Activated CD8-positive, alpha-beta memory T cell treated with anti-CD3 and anti-CD28 coated beads, Interleukin-2, amount 50 U/mL, for 48 hours (primary cell): ENCODE measurements at places on chromosomes 3 and 15.

GRCh38 chr15:93460717-93461116, 371.7 kb upstream of the RGMA start:
- no peak for DNase-seq

DNA sequence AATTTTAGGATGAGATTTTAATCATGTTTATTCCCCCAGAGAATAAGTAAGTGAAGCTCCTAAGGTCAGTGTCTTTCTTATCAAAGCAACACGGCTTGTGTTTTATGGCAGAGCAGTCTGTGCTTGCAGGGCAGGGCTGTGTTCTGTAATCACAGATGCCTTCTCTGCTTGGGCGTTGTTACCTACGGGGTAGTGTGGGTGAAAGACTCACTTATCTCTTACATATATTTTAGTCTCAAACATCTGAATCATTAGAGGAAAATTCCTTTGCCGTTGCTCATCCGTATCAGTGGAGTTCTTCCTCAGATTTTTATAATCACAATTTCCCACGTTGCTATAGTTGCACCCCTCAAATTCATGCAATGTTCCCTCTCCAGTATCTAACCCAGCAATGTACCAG, 271.7 kb upstream of the MEIS2 start:
- DNase-seq = no peak

DNA sequence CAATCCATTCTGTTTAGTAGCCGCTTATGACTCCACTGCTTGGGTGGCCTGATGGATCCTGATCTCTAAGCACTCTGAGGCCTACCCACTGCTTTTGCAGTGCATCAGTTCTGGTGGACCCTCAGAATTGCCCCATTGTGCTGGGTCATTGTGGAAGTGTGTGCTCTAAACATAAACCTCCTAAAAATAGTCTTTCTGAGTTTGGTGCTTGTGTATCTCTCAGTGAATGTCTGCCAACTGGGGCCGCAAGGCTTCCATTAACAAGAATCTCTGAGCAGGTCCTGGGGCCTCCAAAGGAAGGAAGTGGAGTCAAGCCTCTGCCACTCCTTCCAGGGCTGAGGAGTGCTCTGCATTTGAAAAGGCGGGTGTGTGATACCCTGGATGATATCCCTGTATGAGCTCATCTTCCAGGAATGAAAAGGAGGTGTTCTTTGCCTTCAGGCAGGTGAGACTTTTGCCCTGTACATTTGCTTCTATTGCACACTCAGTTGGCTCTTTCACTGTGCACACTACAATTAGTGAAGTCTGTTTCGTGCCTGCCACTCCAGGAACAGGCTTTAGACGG, 80.0 kb upstream of the CACNA2D3 start:
- DNase-seq = no peak

- no peak for DNase-seq
Observed at GRCh38 chr15:65068403-65068788, 605 bp upstream of the RASL12 start.

DNA sequence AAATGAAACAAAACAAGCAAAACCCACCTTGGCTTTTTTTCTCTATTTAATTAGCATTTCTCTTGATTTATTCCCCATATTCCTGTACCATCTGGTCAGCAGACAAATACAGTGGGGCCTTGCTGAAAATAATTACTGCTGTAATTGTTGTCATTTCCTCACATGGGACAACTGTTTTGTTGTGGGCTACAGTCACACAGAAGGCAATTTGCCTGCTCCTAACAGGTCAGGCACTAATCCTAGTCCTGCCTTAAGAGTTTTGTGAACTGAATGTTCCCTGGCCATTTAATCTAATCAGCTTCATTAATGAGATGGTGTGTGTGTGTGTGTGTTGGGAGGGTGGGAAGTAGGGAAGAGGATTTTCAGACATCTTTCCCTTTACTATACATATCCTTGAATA, 11.6 kb downstream of the TRPC1 start:
- DNase-seq = no peak

DNA sequence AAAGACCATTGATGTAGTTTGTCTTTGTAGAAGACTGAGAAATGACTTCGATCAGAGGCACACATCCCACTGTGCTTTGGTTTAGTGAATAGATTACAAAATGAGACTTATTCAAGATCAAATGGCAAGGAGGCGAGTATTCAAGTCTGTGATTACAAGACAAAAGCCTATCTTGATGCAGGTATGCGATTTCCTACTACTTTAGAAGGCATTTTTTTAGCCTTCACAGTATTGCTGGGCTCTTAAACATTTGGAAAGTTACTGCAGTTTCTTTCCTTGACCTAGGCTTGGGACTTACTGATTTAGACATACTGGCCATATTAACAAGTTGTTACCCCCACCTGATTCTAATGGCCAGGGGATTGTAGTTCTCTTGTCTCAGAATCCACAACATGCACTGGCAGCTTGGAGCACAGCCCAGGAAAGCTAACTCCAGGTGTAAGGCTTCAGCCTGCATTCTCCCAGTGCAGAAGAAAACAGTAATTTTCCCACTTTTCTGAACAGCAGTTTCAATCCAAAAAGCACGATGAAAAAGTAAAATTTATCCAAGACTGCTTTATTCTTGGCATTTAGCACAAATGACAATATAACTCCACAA, 311.6 kb downstream of the EPHA6 start:
- no peak for DNase-seq

GRCh38 chr3:169627073-169627472, 36.4 kb downstream of the MECOM start:
- no peak for DNase-seq

GRCh38 chr3:57818772-57819171, 62.7 kb downstream of the SLMAP start:
- no peak for DNase-seq

GRCh38 chr3:124963755-124964154, 29.2 kb upstream of the MUC13 start:
- DNase-seq = no peak

DNA sequence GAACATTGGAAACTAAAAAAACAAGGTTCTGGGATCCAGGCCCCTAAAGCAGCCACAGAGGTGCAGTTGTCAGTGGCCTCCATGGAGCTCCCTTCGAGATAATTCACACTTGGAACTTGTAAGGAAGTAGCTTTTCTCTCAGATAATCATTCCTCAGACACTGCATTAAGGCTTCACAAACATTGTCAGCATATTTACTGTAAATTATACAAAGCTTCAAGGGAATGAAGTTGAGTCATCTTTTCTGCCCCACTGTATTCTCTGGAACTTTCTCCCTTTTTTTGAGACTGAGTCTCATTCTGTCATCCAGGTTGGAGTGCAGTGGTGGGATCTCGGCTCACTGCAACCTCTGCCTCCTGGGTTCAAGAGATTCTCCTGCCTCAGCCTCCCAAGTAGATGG, 7.1 kb downstream of the BLOC1S6 start:
- no peak for DNase-seq

- DNase-seq = no peak
Observed at GRCh38 chr3:168285506-168285905, 189.8 kb upstream of the GOLIM4 start.

DNA sequence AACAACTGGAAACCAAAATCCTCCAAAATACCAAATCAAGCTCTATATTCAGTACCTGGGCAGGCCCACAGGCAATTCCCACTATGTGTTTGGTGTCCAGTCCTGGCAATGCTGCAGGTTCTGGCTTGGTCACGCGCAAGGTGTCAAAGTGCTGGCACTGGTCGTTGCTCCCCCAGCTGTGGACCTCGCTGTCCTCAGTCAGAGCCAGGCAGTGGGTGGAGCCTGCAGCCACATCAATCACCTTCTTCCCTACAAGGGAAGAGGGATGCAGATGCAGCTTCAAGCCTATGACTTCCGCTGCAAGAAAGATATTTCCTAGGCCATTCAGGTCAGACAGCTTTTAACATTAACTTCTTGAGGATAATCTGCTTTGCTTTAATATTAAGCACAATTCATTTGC, 61.3 kb downstream of the HERC2 start:
- DNase-seq = no peak
